ENCODE measurements at places on chromosomes 5 and 9. TPM values are rescaled to one million over a fixed set of nuclear protein-coding genes. Genes with fewer than 3 reads are reported as not detected.

The NEUROG1 gene
- total RNA-seq: not detected

The KIAA1958 gene
- 2.8 TPM for total RNA-seq

The CD14 gene
- total RNA-seq: 5.1 TPM

The CAMK2A gene
- 1.1 TPM for total RNA-seq

The RGMB gene
- 8.1 TPM for total RNA-seq

The SAXO1 gene
- not detected for total RNA-seq

The STK32A gene
- 0.23 TPM for total RNA-seq

The FOXD4L3 gene
- not detected for total RNA-seq

The PCDHAC1 gene
- 2.1 TPM for total RNA-seq

The TOR1A gene
- total RNA-seq: 56.9 TPM

The IL9 gene
- not detected for total RNA-seq

The SOX30 gene
- total RNA-seq: not detected

The GRIA1 gene
- not detected for total RNA-seq

The LCN1 gene
- total RNA-seq: not detected

The NUTM2G gene
- total RNA-seq: not detected

The PCDHB14 gene
- 0.13 TPM for total RNA-seq

The SLC22A4 gene
- total RNA-seq: 4.9 TPM

The SLC2A6 gene
- 24.1 TPM for total RNA-seq
